ENCODE measurements at places on chromosomes 5 and 9.

DNA sequence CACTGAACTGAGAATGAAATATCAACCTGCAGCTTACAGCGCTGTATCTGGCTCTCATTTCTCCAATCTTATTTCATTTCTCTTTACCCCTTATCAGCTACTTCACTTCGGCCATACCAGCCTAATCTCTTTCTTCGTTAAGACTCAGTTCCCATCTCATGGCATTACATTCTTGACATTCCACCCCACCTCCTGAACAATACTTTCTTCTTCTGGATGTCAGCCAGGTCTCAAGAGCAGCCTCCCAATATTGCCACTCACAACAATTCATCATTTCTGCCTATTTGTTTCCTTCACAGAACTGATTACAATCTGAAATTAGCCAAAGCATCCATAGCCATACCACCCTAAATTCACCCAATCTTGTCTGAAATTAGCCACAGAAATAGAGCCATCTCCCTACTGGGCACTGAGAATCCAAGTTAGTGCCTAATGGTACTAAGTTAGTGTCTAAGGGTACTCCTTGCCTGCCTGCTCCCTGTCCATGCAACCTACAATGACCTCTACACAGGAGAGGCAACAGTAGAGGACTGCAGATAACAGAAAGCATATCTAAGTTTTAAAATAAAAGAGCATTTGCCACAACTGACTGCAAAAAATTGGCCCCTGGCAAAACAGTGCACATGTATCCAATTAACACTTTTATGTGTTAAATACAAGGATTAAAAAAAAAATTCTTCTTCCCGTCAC, 35.2 kb downstream of the SETX start:
- peak; percentile 10 for DNase-seq

GRCh38 chr9:83656952-83657351, 34.0 kb downstream of the IDNK start:
- DNase-seq = no peak

DNA sequence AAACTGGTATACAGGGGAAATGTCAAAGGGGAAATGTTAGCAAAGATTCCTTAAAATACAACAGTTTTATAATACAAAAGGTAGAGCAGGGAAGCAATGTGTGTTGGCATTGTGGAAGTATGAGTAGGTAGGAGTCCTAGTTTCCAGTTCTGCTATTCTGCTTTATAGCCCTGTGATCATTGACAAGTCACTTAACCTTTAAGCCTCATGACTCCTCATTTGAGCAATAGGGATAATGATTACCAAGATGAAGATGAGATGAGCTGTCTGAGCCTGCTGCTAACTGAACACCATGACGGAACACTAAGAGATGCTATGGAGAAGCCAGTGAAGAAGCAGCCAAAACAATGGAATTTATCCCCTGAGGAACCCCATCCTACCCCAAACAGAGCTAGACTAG, 251.7 kb downstream of the PAPPA start:
- no peak for DNase-seq

GRCh38 chr5:151805414-151806223, 33.9 kb downstream of the G3BP1 start:
- no peak for DNase-seq

GRCh38 chr9:101353683-101354082, 31.1 kb downstream of the BAAT start:
- DNase-seq = no peak

DNA sequence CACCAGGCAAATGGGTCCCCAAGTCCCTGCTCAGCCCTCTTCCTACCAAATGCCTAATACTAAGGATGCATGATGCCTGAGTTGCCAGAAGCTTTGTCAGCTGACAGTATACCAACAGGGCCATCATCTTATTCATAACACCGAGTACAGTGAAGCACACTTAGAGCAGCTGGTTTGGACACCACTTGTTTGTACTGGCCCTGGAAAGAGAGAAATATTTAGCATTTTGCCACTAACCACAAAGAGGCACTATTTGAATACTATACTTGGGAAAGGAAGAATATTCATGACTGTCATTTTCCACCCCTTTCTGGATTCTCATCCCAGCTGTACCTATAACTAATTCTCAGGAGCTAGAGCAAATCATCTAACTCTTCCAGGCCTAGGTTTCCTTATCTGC, 364.4 kb upstream of the KIF2A start:
- no peak for DNase-seq

- DNase-seq = no peak
Measured at GRCh38 chr5:128426090-128426534, 111.9 kb downstream of the FBN2 start.

DNA sequence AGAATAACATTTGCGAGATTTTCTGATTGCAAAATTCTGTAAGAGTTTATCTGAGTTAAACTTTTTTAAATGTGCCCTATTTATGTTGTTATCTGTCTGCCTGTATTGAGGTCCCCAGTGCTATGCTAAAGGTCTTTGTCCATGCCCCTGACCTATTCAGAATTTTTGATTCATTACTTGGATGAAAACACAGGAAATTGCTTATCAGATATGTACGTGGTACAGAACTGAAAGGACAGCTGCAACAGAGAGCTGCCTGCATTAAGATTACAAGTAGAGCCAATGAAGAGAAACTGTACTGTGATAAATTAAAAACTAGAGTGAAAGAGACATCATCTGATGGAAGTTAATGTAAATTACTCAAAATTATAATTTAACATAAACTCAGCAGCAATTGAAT, 408.8 kb downstream of the ADGRV1 start:
- no peak for DNase-seq

DNA sequence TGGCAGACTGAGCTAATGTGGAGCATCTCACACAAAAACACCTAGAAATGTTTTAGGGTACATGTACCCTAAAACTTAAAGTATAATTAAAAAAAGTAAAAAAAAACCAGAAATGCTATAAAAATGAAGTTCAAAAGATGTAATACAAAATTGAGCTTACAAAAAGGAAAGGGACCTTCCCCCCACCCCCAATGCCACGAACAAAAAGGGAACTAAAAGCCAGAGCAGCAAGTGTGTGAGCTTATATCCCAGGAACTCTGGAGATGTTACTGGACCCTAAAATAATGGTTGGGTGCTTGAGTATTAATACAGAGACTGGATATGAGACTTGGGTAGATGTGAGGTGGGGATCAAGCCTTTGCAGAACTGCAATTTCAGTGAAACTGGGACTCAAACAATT, 11.0 kb downstream of the SPATA9 start:
- no peak for DNase-seq

DNA sequence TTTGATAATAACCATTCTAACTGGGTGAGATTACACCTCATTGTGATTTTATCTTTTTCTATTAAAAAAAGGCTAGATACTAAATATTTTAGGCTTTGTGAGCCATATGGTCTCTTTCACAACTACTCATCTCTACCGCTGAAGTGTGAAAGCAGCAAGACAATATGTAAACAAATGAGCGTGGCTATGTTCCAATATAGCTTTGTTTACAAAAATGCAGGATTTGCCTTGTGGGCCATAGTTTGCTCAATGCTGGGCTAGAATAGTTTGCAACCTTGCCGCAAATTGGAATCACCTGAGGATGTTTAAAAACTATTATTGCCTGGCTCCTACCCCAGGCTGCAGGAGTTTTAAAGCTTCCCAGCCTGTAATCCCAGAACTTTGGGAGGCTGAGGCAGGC, 10.2 kb upstream of the GPR150 start:
- DNase-seq = no peak

DNA sequence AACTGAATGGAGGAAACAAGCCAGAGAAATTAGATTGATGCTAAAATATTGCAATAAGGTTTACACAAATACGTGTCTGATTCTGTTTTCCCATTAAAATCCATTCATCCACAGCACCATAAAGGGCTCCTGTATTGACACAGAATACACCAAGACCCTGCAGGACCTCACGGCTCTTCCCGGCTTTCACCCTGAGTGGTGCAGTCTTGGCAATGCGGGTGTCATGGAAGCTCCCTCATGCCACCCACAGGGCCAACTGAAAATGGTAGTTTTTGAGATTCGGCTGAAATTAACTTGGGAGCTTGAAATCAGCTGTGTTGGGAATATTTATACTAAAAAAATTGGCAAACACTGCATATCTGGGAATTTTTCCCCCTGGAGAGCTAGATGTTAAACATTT, 17.3 kb upstream of the EXOC3 start:
- DNase-seq = no peak

DNA sequence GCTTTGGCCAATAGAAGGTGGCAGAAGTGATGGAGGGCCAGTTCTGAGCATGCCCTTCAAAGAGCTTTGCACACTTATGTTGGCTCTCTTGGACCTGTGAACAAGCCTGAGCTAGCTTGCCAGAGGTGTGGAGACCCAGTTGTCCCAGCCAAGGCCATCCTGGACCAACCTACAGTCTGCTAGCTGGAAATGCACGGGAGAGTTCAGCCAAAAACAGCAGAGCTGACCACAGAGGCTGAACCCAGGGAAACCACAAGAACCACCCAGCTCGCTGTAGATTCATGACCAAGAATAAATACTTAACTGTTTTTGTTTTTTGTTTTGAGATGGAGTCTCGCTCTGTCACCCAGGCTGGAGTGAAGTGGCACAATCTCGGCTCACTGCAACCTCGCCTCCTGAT, 65.4 kb upstream of the HAND1 start:
- DNase-seq = peak; percentile 68

GRCh38 chr9:108085294-108085693, 595.7 kb upstream of the KLF4 start:
- no peak for DNase-seq

DNA sequence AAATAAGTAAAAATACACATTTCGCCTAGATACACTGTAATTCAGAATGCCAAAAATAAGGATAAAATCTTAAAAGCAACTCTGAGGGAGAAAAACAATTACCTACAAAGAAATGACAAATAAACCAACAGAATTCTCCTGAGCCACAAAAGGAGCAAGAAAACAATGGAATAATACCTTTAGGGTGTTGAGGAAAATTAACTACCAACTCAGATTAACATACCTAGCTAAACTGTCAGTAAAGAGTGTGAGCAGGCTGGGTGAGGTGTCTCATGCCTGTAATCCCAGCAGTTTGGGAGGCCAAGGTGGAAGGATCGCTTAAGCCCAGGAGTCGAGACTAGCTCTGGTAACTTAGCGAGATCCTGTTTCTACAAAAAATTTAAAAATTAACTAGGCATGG, 81.5 kb downstream of the C9orf50 start:
- DNase-seq = no peak

- no peak for DNase-seq
Measured at GRCh38 chr5:79330071-79330470, 94.1 kb downstream of the JMY start.

- DNase-seq = no peak
Measured at GRCh38 chr5:79540939-79541338, 27.0 kb upstream of the HOMER1 start.

DNA sequence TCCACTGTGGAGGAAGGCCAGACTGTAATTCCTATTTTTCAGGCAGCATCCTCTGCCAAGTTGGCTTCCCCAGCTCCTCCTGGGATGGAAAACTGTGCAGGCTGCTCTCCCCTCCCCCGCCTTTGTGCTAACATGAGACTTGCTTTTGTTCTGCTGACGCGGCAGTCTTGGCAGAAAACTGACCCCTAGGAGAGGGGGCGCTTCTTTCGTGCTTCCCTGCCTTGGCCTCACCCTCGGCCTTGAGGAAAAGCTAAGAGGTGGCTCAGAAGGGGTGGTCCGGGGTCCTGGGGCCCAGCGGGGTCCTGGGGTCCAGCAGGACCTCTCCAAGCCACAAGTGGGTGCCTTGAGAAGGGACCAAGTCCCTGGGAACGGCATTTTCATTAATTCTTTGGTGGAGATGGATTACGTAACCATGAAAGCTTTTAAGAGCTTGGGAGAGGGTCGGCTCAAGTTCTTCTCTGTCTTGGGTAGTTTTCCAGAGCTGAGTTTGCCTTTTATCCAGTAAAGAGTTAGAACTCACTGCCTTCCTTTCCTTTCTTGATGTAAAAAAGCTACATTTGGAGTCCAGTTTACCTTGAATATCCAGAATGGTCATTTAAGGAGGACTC, 51.0 kb downstream of the SH3PXD2B start:
- DNase-seq = no peak

DNA sequence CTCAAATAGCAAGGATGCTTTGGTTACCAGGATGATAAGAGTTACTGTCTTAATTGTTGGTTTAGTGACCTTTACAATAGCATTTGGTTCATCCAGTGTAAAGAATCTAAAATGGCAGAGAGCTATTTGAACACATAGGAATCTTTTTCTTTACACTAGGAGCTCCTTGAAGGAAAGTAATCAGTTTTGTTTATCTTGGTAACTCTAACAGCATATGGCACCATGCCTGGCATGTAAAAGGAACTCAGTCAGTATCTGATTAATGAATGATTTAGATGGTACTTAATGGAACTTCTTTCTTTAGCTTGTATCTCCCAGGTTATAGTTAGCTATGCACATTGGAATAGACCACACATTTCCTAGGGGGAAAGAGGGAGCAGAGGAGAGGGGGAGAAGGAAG, 9.9 kb downstream of the PSMD5 start:
- no peak for DNase-seq

DNA sequence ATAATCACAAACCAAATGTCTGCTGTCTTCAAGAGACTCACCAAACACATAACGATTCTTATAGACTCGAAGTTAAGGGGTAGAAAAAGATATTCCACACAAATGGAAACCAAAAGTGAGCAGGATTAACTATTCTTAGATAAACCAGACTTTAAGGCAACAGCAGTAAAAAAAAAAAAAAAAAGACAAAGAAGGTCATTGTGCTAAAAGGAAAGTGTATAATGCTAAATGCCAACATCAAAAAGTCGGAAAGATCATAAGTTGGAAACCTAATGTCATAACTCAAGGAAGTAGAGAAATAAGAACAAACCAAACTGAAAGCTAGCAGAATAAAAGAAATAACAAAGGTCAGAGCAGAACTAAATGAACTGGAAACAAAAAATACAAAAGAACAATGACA, 714.6 kb downstream of the SEMA5A start:
- DNase-seq = no peak

DNA sequence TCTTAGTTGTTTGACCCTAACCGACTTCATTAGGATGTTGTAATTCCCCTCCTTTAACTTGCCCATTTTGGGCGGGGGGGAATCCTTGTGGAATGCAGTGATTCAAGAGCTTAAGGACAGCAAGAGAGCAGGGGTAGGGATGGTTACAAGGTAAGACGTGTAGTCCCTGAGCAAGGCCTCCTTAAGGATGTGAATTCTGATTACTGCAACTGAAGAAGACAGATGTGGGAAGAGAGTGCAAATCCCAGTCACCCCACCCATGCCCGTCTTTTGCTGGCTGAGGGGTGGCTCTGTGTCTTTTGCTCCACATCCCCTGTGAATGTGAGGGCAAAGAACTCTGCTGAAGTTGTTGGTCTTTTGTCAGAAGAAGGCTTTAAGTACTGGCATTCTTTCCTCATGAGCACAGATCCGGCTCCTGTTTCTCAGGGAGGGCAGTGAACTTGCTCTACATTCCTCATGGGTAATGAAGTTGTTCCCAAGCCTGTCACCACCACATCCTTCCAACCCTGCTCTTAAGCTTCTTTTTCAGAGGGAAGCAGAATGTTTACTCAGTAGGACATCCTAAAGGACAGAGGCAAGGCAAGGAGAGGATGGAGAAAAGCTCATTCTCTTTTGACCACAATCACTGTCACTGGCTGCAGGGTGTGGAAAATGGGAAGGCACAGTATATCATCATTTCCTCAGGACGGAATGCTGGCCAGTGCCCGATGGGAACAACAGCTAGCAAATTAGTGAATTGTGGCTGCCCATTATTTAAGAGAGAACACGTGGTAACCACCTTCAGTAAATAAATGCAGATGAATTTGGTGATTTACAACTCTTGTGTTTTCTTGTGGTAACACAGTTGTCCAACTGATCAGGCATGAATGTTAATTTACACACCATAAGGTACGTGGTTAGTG, 61.5 kb downstream of the RAI14 start:
- DNase-seq = peak; percentile 98

GRCh38 chr9:114486205-114486963, 18.9 kb downstream of the WHRN start:
- peak; percentile 22 for DNase-seq

Data from A172 (cell line).